Tibial artery (tissue), 4 donors: ENCODE measurements at places on chromosomes 1 and 21.

DNA sequence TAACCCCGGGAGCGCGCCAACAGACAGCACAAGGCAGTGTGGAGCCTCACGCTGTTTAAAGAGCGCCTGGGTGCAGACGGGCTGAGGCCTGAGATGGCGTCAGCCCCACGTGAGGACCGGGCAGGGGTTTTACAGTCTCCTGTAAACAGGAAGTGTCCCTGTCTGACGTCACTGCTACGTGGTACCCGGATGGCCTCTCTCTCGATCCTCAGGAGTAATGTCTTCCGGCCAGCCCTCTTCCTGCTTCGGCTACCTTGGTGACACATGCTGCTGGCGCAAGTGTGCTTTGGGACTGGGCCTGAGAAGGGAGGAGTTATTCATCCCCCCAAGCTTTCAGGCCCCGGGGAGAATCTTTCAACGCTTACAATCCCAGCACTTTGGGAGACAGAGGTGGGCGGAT, 41.2 kb downstream of the CNST start:
- DNase-seq, result no peak

DNA sequence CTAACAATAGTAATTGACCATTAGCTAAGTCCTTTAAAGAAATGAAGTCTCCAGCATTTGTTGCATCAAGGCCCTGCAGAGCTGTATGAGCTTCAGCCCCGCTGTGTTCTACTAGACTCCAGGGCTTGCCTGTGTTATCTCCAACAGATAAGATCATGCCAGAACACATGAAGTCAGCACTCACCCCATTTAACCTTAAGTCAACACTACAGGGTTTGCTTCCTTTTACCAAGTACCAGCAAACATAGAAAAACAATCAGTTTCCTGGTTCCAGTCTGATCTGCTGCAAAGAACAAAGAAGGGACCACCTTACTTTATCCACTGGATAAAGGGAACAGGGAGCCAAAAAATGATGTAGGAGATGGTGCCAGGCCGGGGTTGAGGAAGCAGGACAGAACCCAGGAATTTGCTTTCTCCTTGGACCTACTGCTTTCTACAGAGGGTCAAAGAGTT, 41.3 kb upstream of the ENAH start:
- DNase-seq, result peak; percentile 45

DNA sequence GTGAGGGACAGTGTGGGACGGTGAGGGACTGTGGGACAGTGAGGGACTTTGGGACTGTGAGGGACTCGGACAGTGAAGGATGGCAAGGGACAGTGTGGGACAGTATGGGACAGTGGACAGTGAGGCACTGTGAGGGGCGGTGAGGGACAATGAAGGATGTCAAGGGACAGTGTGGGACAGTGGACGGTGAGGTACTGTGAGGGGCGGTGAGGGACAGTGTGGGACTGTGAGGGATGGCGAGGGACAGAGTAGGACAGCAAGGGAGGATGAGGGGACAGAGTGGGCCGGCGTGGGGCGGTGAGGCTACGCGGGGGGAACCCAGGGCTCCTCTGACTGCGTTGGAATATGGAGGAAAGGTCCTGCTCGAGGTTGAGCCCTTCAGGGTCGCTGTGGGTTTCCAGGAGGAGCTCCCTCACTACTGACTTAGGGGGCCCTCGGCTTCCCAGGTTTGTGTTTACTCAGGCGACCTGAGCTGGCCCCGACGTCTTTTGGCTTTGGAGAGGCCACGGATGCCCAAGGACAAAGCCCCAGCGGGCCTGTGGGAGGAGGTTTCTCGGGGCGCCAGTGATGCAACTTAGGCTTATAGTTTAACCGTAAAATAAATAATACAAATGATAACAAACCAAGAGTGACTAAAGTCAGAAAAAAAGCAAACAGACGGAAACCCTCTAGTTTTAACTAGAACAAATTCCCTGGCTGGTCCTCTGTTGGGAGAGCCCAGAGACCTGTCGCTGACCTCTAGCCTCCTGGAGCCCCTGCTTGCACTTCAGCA, 1.1 kb upstream of the ERRFI1 start:
- peak; percentile 82 for DNase-seq

- no peak for DNase-seq
These were observed 50.6 kb downstream of the TBX15 start for GRCh38 chr1:118937413-118938072.

DNA sequence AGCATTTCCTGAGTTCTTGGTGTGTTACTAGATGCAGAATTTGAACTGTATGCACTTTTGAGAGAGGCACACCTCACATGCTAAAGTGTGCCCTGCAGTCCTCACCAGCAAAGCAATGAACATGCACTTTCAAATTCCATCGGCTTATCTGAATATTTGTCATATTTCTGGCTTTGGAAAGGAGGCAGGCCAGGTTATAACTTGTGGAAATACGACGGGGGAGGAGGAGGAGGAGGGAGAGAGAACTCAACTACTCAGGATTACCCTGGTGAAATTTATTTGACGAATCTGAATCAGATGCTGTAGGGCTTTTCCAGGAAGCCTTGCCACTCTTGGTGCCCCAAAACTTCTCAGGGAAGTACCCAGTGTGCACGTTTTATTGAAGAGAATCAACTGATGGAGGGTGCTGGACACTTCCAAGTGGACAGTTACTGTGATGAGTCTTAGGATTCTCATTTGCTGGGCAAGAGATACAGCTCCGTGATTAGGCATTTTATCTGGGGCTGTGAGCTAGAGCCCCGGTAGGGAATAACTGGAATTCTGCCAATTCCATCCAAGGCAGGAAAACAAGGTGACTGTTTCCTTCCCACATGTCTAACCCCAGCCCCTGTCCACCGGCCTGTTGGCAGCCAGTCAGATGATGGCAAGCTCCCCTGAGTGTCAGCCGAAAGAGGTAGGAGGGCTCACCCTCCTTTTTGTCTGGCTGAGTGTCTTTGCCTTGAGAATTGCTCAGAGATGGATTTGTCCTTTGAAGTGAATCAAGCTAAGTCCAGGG, 3.8 kb downstream of the PDPN start:
- no peak for DNase-seq

GRCh38 chr1:238196516-238196915, 305.8 kb upstream of the ZP4 start:
- DNase-seq, result no peak
